ENCODE measurements at places on chromosomes 11 and 22.

GRCh38 chr22:37749831-37750595 lies 53.2 kb downstream of the TRIOBP start:
- no peak for DNase-seq

GRCh38 chr11:70075836-70076235 lies 2.3 kb upstream of the ANO1 start:
- no peak for DNase-seq

DNA sequence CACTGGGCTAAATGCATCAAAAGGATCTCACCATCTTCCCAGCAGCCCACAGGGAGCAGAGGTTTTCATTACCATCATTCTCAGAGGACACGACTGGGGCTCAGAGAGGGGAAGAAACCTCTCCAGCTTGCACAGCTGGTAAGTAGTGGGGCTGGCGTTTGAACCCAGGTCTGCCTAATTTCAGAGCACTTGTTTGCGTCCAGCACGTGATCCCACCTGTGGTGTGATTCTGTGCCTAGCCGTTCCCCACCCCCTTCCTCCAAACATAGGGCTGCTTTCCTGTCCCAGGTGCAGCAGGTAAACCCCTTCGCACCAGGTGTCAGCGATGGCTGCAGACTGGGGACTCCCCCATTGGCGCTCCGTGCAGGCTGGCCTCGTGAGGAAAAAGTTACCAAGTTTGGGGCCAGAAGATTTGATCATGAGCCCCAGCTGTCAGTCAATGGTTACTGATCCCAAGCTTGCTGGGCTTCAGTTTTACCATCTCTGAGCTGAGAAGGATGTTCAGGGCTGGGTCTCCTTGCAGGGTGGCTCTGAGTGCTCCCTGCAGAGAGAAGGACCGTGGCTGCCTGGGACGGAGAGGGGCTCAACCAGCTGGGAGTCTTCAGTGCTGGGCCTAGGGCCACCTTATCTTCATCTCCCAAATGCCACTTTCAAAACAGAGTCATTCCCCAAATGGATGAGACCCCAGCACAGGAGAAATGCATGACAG lies 445.6 kb downstream of the TBC1D22A start:
- DNase-seq = no peak

DNA sequence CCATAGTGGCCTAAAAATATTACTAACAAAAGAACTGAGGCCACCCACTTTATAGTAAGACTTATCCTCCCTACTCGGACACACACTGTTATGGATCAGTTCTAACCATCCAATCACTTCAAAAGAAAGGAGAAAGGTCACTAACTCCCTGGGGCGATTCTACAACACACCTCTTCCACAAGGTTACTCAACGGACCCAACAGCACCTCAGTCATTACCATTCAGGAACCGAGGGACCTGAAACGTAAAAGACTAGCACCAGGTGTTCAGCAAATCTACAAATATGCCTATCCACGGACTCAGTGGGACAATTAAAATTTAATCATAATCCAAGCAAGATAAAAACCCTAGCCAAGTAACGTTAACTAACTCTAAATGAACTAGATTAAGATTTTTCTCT lies 1.6 kb downstream of the HNRNPUL2 start:
- DNase-seq = no peak

DNA sequence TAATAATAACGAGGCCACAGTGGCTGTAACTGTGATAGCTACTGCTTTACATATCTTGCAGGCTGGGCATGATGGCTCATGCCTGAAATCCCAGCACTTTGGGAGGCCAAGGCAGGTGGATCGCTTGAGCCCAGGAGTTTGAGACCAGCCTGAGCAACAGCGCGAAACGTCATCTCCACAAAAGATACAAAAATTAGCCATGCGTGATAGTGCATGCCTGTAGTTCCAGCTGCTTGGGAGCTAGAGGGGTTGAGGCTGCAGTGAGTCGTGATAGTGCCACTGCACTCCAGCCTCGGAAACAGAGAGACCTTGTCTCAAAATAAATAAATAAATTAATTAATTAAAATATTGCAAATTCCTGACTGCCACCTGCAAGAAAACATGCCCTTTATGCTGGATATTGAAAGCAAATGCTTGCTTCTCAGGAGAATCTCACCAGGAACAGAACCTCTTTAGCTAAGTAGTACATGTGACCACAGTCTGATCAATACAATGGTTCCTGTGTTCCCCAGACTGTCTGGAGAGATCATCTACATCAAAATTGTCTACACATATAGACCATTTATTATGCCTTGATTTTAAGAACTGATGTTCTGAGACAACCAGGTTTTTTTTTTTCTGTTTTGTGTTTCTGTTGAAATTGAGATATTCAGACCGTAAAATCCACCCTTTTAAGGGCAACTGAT lies 6.3 kb downstream of the ZBTB3 start:
- no peak for DNase-seq

- no peak for DNase-seq
These were observed at the start of gene CREB3L1 for GRCh38 chr11:46277622-46278386. TSS of gene CREB3L1 (plus strand) at chr11:46277662. CDS start at chr11:46278112, 450 bp downstream.

DNA sequence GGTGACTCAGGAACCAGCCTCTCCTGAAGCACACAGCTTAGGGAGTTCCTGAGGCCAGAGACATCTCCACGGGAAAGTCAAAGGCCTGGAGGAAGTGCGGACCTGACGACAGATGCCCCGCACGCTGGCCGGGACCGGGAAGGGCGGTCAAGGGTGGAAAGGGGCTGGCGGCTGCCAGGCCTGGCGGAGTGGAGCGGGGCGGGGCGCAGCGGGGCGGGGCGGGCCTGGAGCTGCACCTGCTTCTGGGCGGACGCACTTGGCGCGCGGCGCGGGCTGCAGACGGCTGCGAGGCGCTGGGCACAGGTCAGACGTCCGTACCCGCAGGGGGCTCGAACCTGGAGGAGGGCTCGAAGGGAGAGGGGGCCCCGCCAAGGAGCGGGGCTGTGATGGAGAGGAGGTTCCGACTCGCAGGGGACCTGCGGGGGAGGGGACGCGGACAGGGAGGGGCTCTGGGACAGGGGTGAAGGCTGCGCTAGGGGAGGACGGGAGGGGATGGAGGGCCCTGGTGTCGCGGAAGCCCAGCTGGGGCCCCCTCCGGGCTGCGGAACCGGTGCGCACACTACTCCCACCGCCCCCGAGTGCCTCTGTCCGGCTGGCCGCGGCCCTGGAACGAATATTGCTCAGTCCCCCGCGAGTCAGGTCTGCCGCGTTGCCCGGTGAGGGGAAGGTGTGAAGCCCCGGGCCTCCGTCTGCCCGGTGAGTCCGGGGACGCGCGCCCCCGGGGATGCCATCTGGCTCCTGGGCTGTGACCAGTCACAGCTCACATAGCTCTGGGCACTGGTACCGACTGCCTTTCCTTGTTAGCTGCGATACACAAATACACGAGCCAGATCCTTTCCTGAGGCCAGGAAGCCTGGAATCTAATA lies at the start of gene TMEM45B:
Gene TMEM45B, plus strand, starts transcription at position 253 of the 866 bp plus-strand sequence. CDS start 36,635 bp downstream, outside the sequence.
- DNase-seq = no peak

Measured in inflammatory macrophage (primary cell).